M059J (cell line): ENCODE measurements at places on chromosomes 2 and 18. TPM values are rescaled to one million over a fixed set of nuclear protein-coding genes. Genes with fewer than 3 reads are reported as not detected.

Gene PDCD1
- total RNA-seq: not detected in 2 replicates

Gene RAB3GAP1
- 31.1 and 62.7 TPM in 2 replicates for total RNA-seq

DNA sequence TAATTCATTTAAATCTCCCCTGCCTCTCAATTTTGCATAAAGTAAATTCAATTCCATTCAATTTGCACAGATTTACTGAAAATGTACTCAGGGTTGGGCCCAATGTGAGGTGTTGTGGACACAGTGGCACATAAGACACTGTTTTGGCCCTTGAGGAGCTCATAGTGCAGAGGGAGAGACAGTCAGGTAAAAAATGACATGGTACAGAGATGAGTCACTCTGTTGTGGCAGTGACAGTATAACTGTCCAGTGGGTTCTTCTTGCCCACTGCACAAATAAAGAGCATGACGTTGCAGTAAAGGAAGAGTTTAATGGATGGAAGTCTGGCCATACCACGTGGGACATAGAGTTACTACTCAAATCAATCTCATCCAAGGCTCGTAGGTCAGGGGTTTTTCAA, 400.3 kb upstream of the TRIB2 start:
- DNase-seq: no peak

GRCh38 chr2:205706769-205707381, 24.6 kb downstream of the NRP2 start:
- peak; percentile 93 for DNase-seq

Gene DSG1
- not detected in 2 replicates for total RNA-seq
